Activated CD8-positive, alpha-beta memory T cell treated with anti-CD3 and anti-CD28 coated beads for 4 hours (primary cell): ENCODE measurements at places on chromosomes 6 and 20.

GRCh38 chr20:1901704-1902103 is 6.5 kb downstream of the SIRPA start:
- no peak for DNase-seq

DNA sequence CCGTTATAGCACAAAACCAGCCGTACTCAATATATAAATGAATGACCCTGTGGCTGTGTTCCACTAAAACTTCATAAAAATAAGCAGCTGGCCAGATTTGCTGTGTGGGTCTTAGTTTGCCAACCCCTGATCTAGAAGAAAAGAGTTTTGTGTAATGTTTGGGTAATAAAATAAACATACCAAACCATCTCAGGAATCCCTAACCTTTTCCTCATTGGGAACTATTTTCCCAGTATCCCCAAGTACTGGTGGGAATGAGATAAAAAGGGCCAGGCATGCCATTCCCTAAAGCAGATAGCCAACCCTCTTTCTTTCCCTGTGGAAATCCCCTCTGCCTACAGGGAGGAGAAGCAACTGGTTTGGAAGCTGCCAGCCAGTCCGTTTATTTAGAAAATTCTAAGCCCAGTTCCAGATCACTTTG is 169.1 kb upstream of the AKAP12 start:
- no peak for DNase-seq

DNA sequence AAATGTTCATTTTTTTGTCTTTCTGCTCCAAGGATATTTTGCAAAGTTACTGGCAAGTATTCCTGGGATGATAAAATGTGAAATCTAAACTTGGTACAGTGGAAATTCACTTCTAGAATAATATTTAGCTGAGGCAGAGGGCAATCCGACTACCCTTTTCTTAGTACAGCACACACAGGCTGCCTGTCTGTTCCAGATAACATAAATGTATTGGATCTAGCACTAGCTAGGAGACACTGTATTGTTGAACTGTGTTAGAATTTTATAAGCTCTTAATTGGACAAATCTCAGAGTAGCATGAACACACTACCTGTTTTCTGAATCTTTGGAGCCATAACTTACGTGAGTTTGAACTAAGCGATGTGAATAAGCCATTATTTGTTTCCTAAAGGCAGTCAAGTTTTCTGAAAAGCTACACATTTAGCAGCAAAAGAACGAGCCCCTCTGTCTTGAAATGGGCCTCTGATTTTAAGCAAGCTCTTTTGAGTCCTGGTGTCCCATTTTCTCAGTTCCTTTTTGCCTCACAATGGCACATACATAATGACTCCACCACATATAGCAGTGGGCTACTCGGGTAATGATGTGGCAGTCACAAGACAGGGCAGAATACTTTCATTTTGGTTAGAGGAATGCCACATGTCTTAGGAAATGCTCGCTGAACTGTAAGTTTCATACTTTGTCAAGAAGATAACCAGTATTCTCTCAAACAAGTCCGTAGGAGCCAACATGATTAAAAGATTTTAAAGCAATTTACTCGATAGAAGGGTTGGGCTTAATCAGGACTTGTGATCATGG is 116.5 kb upstream of the ESR1 start:
- no peak for DNase-seq

DNA sequence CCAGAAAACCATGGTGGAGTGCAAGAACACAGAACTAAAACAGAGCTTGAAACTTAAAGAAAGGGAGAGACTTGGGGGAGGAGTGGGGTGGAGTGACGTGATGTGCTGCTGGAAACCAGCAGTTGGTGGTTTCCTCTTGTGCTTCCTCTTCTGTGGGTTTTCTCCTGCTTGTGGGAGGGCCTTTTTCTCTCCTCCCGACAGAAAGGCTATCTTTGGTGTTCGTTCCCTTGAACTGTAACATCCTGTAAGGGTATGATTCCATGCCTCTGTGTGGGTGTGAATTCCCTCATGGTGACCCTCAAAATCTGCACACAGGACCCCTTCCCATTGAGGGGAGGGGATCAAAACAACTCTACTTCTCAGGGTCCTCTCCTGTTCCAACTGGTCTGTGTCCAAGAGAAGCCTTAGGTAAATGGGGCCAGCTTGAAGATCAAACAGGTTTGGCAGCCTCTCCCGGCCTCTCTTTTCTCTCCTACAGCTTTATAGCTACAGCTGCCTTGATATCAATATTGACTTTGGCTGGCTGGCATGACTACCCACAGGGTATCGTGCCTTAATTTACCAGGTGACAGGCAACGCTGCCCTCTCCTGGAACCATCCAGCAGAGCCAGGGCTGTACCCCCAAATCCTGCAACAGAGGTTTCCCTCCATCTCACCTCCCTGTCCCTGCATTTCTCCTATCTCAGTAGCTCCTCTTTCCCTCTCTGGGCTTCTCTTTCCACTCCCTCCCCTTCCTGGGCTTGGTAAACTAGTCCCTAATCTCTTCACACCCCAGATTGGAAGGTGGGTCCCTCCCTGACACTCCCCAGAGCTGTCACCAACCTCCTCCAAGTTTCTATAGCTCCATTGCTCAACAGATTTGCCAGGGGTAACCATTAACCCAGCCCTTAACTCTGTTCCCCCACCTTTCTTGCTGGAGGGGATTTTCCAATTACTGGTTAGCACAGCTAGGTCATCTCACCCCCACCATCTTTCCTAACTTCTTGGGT is 1.5 kb upstream of the MSH5 start:
- DNase-seq: peak; percentile 45

DNA sequence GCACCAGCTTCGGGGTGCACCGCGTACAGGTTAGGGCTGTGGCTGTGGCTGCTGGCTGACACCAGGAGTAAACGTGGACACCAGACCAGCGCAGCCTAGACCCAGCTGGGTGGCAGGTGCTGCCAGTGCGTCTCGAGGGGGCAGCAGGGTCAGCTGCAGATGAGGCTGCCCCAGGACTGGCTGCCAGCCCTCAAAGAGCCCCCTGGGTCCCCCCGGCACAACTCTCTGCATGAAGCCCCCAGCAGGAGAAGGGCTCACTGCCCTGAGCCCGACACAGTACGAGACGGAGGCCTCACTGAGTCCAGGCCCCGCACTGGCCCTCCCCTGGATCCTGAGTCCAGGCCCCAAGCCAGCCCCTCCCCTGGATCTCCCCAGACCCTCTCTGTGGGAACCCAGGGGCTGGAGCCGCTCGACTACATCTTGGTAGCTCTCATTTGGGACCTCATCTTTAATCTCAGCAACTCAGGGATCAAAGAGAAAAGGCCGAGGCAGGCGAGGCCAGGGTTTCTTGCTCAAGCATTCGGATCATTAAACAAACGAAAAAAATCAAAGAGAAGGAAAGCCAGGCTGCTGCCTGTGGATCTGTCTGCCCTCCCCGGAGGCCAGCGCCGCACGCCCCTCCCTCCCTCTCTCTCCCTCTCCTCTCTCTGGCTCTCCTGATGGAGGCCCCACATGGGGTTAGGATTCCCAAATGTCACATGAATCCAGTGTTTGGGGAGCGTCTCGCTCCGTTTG is 7.0 kb upstream of the NKAIN4 start:
- DNase-seq: no peak

- no peak for DNase-seq
These were observed 70.5 kb downstream of the CDS2 start for GRCh38 chr20:5197270-5197827.

DNA sequence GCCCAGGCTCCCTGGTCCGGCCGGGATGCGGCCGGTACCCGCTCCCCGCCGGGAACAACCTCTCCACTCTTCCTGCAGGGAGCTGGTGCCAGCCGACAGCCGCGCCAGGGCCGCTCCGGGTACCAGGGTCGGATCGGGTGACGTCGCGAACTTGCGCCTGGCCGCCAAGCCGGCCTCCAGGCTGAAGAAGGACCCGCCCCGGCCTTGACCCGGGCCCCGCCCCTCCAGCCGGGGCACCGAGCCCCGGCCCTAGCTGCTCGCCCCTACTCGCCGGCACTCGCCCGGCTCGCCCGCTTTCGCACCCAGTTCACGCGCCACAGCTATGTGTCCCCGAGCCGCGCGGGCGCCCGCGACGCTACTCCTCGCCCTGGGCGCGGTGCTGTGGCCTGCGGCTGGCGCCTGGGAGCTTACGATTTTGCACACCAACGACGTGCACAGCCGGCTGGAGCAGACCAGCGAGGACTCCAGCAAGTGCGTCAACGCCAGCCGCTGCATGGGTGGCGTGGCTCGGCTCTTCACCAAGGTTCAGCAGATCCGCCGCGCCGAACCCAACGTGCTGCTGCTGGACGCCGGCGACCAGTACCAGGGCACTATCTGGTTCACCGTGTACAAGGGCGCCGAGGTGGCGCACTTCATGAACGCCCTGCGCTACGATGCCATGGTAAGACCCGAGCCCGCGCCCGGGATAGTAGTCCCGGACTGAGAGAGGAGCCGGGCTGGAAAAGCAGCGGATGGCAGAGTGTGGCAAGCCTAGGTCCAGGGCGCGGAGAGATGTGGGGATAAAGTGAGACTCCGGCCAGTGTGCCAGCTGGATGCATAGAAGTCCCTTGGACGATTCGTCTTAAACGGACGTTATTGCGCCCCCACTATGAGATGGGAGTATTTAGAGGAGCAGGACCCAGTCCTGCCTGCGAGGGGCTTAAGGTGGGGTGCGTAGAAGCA is at the start of gene NT5E:
TSS of gene NT5E (plus strand) at position 266 of the 942 bp plus-strand sequence. CDS start at position 323, 57 bp downstream.
- DNase-seq: no peak

DNA sequence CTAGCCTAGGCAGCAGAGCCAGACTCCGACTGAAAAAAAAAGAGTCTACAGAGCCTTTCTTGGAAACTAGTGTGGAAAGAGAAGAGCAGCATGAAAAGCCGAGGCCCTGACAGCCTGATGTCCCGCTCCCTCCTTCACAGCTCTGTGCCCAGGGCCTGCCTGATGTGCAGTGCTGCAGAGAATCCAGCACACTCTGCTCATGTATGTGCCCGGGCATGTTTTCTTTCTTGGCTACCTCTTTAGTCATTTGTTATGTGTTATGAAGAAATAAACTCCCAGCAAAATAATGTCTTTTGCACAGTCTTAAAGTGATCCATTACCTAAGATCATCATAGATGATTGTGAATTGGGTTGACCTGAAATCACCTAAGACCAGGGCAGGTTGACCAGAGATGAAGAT is 78.1 kb upstream of the EZR start:
- DNase-seq: no peak

- DNase-seq: no peak
These were observed 121.2 kb downstream of the GFRAL start for GRCh38 chr6:55448451-55448850.

- no peak for DNase-seq
These were observed at the start of gene SLC4A11 for GRCh38 chr20:3239026-3239866. Gene SLC4A11 (minus strand): TSS chr20:3239190. CDS start chr20:3239137, 53 bp downstream.

DNA sequence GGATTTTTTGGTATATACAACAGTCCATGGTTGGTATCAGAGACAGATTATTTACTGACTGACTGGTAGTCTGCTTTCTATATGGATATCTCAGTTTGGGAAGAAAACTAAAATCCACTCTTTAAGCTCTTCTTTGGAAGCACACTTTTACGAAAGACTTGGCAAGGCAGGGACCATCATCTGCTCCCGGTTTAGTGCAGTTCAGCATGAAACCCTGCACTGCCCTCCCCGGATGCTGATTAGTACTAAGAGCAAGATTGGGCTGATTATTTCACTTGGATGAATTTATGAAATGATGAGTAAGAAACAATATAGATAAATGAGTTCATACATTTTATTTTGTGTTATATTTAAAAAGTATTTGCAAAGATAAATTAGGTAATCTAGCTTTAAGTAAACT is 56.3 kb downstream of the RGS17 start:
- no peak for DNase-seq

DNA sequence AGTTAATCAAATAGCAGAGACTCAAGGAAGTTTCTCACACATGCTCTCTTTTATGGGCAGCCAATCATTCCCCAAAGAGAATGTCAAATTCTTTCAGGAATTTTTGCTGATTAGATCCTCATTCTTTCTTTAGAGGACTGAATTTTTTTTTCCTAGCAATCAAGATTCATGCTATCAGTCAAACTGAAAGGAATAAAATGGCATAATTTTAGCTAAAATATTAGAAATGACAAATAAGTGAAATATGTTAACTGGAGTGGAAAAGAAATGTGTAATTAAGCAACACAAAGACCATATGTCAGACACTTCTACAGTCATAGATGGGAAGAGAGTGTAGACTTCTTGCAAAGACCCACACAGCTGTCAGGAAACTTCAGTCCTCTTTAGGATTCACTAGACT is 242.3 kb upstream of the RNF217 start:
- no peak for DNase-seq

GRCh38 chr6:165649166-165650137 is 13.6 kb downstream of the PDE10A start:
- DNase-seq: no peak

GRCh38 chr6:108123946-108124345 is 41.9 kb upstream of the NR2E1 start:
- DNase-seq: no peak

DNA sequence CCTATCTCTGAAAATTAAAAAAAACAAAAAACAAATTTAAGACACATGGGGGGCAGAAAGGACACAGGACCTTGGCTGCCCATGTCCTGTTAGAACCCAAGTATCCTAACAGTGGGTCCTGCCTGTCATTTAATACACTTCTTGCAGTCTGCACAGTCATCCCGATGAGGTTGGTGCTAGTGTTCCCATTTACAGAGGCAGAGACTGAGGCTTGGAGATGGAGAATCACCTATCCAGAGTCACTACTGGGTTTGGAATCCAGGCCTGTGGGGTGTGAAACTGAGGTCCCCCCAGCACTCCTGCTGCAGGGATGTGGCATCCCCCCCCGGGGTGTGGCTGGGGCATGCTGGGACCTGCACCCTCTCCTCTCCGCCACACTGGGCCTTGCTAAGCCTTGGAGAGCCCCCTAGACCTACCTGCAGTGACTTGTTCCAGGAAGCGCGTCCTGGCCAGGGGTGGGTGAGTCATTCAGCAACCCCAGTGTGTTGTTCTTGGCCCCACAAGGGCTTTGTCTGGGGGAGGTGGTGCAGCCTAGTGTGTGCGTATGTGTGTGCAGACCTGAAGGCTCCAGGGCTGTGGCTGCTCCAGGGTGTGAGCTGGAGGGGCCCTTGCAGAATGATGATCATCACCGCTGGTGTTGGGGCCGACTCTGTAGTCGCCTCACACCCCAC is 49.7 kb downstream of the BCAS4 start:
- peak; percentile 27 for DNase-seq

GRCh38 chr6:110188791-110189190 is 8.6 kb downstream of the CDC40 start:
- DNase-seq: no peak

DNA sequence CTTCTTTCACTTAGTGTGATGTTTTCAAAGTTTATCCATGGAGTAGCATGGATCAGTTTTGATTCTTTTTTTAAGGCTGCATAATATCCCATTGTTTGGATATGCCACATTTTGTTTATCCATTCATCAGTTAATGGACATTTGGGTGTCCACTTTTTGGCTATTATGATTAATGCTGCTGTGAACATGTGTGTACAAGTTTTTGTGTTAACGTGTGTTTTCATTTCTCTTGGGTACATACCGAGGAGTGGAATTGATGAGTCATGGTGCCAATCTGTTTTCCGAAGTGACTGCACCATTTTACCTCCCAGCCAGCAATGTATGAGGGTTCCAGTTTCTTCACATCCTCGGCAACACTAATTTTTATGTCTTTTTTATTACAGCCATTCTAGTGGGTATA is 78.4 kb upstream of the CCDC28A start:
- no peak for DNase-seq

GRCh38 chr6:4794140-4794707 is 18.0 kb downstream of the CDYL start:
- DNase-seq: no peak
